Astrocyte of the hippocampus (primary cell): ENCODE measurements at places on chromosomes 16 and 17.
A peak's percentile ranks its signal among the peaks of the same experiment; 100 is the strongest.

GRCh38 chr16:85438981-85439685 lies 174.0 kb upstream of the GSE1 start:
- DNase-seq: no peak

- DNase-seq: peak; percentile 97
Measured at GRCh38 chr16:58499615-58500351, at the start of gene NDRG4. TSS of gene NDRG4 (plus strand) at chr16:58500143. CDS start at chr16:58500249, 106 bp downstream.

GRCh38 chr17:69912805-69913204 lies 162.2 kb upstream of the KCNJ16 start:
- DNase-seq: no peak

DNA sequence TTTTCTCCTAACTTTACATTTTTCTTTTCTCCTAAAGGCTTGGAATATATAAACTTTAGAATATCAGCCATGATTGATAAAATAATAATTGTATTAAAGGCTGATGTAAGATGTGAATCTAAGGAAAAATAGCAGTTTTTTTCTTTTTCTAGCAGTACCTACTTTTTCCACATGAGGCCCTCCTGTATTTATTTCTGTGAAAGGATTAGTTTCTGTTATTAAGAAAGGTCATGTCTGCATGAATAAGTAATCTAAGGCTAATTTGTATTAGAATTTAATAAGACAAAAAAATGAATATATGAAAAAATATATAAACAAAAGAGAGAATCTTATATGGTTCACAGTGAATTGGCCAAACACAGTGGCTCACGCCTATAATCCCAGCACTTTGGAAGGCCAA lies 85.3 kb downstream of the STXBP4 start:
- peak; percentile 4 for DNase-seq

GRCh38 chr16:67459066-67459860 lies 21.7 kb downstream of the ATP6V0D1 start:
- no peak for DNase-seq
